ENCODE measurements at places on chromosomes 13 and 19.

- no peak for DNase-seq
These were observed 86.4 kb downstream of the RAB20 start for GRCh38 chr13:110475117-110475516.

- no peak for DNase-seq
These were observed 226.4 kb downstream of the PCDH17 start for GRCh38 chr13:57857945-57858344.

GRCh38 chr13:94053986-94054593 is 425.4 kb downstream of the DCT start:
- no peak for DNase-seq

GRCh38 chr13:51612867-51613266 is 28.6 kb downstream of the WDFY2 start:
- DNase-seq = no peak

DNA sequence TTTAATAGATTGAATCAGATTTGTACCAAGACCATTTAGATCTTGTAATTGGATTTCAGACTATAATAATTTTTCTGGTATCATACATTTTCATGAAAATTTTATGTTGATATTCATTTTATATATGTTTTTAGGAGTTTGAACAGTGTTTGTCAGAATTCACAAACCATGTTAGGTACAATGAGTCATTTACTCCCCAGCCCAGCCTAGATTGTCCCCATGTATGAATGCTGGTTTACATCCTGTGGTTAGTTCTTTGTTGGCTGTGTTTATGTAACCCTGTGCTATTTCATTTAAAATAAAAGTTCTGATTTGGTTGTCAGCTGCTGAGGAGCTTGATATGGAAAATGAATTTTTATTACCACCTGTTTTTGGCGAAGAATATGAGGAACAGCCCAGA is 96.7 kb downstream of the GJA3 start:
- no peak for DNase-seq

- no peak for DNase-seq
These were observed 549.6 kb downstream of the FGF9 start for GRCh38 chr13:22220151-22221135.

DNA sequence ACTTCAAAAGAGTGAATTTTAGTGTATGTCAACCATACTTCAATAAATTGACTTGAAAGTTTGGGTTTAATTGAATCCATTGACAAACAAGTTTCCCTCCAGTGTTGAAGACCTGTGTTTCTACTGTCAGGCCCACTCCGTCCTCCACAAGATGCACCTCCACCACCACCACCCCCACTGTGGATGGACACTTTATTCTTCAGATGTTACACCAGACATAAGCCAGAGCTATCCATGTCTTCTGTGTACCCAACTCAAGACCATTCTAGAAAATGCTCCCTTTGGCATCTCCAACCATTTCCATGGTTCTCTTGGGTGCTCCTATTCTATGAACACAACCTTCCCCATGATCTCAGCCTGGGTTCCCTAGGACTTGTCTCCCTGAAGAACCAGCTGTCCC is 207.0 kb downstream of the COL4A1 start:
- DNase-seq = no peak

GRCh38 chr13:109700176-109700575 is 86.2 kb downstream of the IRS2 start:
- no peak for DNase-seq

GRCh38 chr13:94122300-94122915 is 357.1 kb downstream of the DCT start:
- no peak for DNase-seq

GRCh38 chr13:51287758-51288157 is 51.7 kb upstream of the SERPINE3 start:
- no peak for DNase-seq

DNA sequence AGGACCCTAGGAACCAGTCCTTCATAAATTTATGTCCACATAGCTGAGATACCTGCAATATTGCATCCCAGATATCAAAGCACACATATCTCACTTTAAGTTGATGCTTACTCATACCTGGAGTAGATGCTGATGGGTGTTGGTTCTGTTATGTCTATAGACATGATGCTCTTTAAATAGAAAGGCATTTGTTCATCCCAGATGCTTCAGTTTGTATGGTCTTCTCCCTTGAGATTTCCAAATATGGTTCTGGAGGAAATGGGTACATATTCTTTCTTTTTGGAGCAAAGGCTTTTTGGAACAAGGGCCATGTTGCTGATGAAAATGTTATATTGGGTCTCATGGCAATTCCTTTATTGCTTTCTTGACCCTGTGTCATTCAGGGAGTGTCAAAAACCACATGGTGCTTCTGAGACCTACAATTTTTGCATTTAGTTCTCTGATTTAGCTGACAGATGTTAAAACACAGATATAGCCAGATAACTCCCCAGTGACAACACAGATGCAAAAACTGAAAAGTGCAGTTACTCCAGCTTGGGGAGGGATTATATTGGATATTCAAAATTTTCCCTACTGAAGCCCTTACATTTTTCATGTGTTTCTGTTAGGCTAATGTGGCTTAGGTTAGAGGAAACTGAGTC is 211.4 kb downstream of the KCNRG start:
- no peak for DNase-seq

DNA sequence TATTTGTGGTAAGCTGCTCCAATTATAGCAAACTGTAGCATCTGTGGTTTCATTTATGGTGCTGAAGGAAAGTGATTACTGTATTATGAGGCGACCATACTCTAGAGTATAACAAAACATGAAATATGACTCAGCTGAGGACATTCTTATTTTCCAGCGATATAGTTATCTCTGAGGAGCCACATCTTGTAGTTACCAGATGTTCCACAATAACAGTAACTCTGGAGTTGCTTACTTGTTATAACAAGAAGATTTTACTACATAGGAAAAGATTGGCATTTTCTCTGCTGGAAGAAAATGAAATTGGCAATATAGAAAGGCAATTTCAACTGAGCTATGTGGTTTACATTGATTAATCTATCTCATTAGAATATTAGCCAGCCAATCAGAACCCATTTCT is 1634.2 kb downstream of the PCDH9 start:
- DNase-seq = no peak

DNA sequence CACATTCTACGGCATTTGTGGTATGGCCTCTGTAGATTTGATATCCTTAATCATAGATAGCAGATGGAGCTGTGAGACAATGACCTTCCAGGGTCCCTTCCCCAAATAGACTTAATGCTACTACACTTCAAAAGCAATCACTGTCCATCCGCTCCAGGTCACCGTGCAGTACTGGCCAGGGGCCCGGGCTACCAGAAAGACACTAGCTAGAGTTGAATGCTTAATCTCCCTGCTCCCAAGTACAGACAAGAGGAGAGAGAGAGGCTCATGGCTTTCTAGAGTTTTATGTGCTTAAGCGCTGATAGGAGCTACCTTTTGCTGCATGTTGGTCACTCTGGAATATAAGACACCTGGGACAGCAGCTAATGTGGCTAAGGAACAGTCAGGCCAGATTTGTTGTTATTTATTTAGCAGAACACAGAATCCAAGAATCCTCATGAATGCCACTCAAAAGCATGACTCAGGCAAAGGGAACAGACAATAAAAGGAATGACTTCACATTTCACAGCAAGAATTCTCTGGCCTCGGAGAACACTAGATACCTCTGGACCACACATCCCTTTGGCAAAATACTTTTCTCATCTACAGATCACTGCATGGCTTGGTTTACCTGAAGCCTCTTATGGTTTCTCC is 165.0 kb downstream of the LACC1 start:
- DNase-seq = no peak

DNA sequence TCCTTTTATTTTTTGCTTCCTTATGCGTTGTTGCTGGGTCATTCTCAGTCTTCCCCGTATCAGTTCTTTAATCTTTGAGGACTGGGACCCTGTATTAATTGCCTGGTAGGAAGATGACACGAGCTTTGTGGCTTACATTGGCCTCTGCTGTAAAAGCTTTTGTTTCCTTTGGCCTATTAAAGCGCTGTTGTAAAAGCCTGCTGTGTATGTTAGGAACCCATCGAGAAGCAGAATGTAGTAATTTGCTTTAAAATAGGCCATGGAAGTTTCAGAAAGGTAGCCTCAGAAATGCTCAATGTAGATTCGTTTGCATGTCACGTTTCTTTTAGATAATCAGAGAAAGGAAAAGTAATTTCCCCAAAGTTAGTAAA is 257.5 kb upstream of the STARD13 start:
- DNase-seq = no peak
